Tibial nerve (tissue), 4 donors: ENCODE measurements at places on chromosomes 2 and 18. TPM values are rescaled to one million over a fixed set of nuclear protein-coding genes. Genes with fewer than 3 reads are reported as not detected.

Gene C2orf66
- total RNA-seq, result not detected

Gene MC5R
- not detected for total RNA-seq

Gene C2orf74
- 22.4 TPM for total RNA-seq

- H3K27me3 ChIP-seq, result no peaks in the 10 kb centered on the region
- peak overlapping the region; percentile 21 for H3K27ac ChIP-seq
- H3K36me3 ChIP-seq, result no peaks in the 10 kb centered on the region
- peaks cover 6% of the 10 kb centered on the region for H3K4me1 ChIP-seq
- DNase-seq, result peak; percentile 78
- peak overlapping the region; percentile 45 for H3K4me3 ChIP-seq
Observed at GRCh38 chr18:3771121-3771971, 321.4 kb downstream of the TGIF1 start.

Gene KIF1A
- total RNA-seq, result 82.2 TPM

GRCh38 chr2:114569166-114569565 lies 126.7 kb downstream of the DPP10 start:
- H3K36me3 ChIP-seq, result no peaks in the 10 kb centered on the region
- no peaks in the 10 kb centered on the region for H3K4me1 ChIP-seq
- no peak for DNase-seq
- H3K4me3 ChIP-seq, result no peak overlapping the region
- H3K27me3 ChIP-seq, result no peaks in the 10 kb centered on the region
- no peak overlapping the region for H3K27ac ChIP-seq

Gene FOXI3
- not detected for total RNA-seq

- no peaks in the 10 kb centered on the region for H3K27me3 ChIP-seq
- H3K4me3 ChIP-seq, result no peak overlapping the region
- no peak overlapping the region for H3K27ac ChIP-seq
- no peaks in the 10 kb centered on the region for H3K36me3 ChIP-seq
- DNase-seq, result no peak
Observed at GRCh38 chr2:177646791-177647190, 254.2 kb downstream of the AGPS start.

- DNase-seq, result no peak
- H3K4me3 ChIP-seq, result no peak overlapping the region
- H3K27me3 ChIP-seq, result no peaks in the 10 kb centered on the region
- H3K4me1 ChIP-seq, result no peaks in the 10 kb centered on the region
- H3K36me3 ChIP-seq, result no peaks in the 10 kb centered on the region
Observed at GRCh38 chr2:40403233-40403836, 48.6 kb downstream of the SLC8A1 start.

Gene SCN3A
- 2.2 TPM for total RNA-seq

- H3K27ac ChIP-seq, result no peak overlapping the region
- H3K36me3 ChIP-seq, result no peaks in the 10 kb centered on the region
- DNase-seq, result no peak
- no peaks in the 10 kb centered on the region for H3K27me3 ChIP-seq
- H3K4me3 ChIP-seq, result no peak overlapping the region
Observed at GRCh38 chr2:61792355-61792890, 61.4 kb downstream of the FAM161A start.

Gene CD302
- total RNA-seq, result 59.6 TPM

Gene ME2
- total RNA-seq, result 42.1 TPM

GRCh38 chr2:241945311-241945710 lies 75.8 kb downstream of the RTP5 start:
- no peaks in the 10 kb centered on the region for H3K36me3 ChIP-seq
- H3K4me1 ChIP-seq, result no peaks in the 10 kb centered on the region
- DNase-seq, result no peak

- no peaks in the 10 kb centered on the region for H3K4me1 ChIP-seq
- H3K27me3 ChIP-seq, result no peaks in the 10 kb centered on the region
- H3K36me3 ChIP-seq, result no peaks in the 10 kb centered on the region
- H3K4me3 ChIP-seq, result no peak overlapping the region
- no peak for DNase-seq
Observed at GRCh38 chr2:109512076-109512475, 101.7 kb downstream of the SEPTIN10 start.

DNA sequence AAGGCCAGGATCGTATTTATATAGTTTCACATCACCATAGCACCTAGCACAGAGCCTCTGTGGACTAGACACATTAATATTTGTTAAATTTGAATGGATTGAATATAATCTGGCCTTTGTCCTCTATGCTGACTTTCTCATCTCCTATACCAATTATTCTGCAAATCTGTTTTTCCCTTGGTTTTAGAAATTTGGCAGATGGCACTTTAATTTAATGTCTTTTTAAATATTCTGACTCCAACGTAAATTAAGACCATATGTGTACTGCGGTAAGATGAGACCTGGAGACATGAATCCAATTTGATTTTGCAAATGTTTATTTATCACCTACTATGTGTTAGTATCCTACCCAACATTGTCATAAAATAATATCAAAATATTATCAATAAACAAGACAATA lies 1281.9 kb upstream of the PIK3C3 start:
- no peak overlapping the region for H3K27ac ChIP-seq
- H3K36me3 ChIP-seq, result no peaks in the 10 kb centered on the region
- no peak overlapping the region for H3K4me3 ChIP-seq
- no peaks in the 10 kb centered on the region for H3K27me3 ChIP-seq
- H3K4me1 ChIP-seq, result no peaks in the 10 kb centered on the region
- DNase-seq, result no peak

DNA sequence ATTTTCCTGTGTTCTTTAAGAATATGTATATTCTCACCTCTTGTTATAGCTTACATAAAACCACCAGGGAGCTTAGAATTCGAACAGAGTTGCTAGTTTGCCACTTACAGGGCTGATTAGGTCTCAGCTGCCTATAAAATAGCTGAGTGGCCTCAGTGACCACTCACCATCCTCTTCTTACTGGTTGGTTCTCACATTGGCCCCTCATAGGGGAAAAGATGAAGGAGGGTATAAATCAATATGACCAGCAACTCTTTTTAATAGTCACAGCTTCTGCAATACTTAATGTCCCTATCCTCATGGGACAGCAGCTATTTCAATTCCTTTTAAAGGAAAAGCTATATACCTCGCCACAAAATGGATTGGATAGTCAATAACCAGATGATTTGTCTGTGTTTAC lies 199.4 kb upstream of the CDH20 start:
- DNase-seq, result no peak
- no peaks in the 10 kb centered on the region for H3K27me3 ChIP-seq
- H3K4me3 ChIP-seq, result no peak overlapping the region
- no peak overlapping the region for H3K27ac ChIP-seq

DNA sequence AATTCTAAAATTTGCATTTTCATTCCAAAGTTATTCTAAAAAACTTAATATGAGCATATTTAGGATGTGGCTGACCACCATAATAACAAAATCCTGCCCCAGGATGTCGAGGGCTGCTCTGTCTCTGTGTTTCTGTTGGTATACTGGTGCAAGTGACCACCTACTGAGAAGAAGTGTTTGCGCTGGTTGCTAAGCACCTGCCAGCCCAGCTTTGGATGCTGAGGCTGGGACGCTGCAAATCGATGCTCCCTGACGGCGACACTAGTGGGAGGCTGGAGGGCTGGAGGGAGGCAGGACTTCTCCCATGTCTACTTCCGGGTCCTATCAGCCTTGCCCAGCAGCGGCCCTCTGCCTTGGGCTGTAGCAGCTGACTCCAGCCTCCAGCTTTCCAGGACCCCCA lies 45.0 kb downstream of the LAMA1 start:
- no peaks in the 10 kb centered on the region for H3K27me3 ChIP-seq
- H3K4me1 ChIP-seq, result peaks cover 5% of the 10 kb centered on the region
- no peak overlapping the region for H3K4me3 ChIP-seq

- H3K4me3 ChIP-seq, result no peak overlapping the region
- H3K27me3 ChIP-seq, result no peaks in the 10 kb centered on the region
- no peak overlapping the region for H3K27ac ChIP-seq
- no peaks in the 10 kb centered on the region for H3K4me1 ChIP-seq
Observed at GRCh38 chr2:8382485-8382884, 299.4 kb upstream of the ID2 start.

GRCh38 chr2:60530660-60531281 lies 22.7 kb downstream of the BCL11A start:
- H3K4me1 ChIP-seq, result no peaks in the 10 kb centered on the region
- no peaks in the 10 kb centered on the region for H3K27me3 ChIP-seq
- no peaks in the 10 kb centered on the region for H3K36me3 ChIP-seq
- peak; percentile 36 for DNase-seq
- no peak overlapping the region for H3K27ac ChIP-seq

DNA sequence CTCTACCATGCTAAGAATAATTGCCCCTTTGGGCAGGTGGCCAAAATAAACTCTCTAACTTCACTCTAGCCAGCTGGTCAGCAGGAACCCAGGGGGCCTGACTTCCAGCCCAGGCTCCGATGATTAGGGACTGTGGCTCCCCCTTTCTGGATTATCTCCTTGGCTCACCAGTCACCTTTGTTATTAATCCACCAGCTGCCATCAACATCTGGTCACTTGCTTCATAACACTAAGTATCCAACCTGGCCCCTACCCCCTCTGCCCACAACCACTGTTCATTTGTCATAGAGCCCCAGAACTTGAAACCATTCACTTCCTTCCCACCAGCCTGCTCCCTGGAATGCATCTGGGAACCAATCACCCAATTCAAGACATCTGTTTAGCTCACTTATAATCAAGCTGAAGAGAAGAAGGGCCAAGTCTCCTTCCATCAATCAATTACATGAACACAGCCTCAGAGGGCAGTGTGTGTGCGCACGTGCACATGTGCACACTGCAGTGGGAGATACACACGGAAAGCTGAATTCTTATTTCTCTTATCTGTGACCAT lies 215.1 kb downstream of the ALK start:
- no peaks in the 10 kb centered on the region for H3K27me3 ChIP-seq
- no peak overlapping the region for H3K27ac ChIP-seq
- H3K36me3 ChIP-seq, result no peaks in the 10 kb centered on the region
- no peak for DNase-seq

DNA sequence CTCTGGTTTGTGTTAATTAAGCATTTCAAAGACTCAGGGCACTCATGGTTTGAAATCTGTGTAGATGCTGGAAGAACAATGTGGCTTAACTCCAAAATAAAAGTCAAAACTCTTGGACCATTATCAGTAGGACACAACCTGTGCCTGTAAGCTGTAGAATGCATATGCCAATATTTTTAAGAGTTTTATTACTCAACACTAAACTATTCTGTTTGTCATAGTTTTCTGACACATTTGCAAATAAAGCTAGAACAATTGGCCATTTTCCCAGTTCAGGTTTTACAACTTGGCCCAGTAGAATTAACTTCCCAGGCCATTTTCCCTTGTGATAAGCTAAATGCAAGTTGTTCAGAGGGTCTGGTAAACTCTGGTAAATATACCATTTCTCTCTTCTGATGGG lies 713.1 kb downstream of the CBLN2 start:
- DNase-seq, result no peak
- H3K27ac ChIP-seq, result no peak overlapping the region
- H3K4me3 ChIP-seq, result no peak overlapping the region
- H3K4me1 ChIP-seq, result no peaks in the 10 kb centered on the region
- no peaks in the 10 kb centered on the region for H3K27me3 ChIP-seq

DNA sequence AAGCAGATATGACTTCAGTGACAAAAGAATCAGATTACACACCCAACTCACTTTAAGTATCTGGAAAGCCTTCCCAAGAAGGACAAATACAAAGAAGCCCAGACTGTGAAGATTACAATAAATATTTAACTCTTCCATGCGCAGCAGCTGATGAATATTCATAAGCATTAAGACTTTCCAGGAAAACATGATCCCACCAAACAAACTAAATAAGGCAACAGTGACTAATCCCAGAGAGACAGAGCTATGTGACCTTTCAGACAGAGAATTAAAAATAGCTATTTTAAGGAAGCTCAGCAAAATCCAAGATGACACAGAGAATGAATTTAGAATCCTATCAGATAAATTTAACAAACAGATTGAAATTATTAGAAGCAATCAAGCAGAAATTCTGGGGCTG lies 108.2 kb upstream of the UBE2E3 start:
- no peaks in the 10 kb centered on the region for H3K27me3 ChIP-seq
- no peak overlapping the region for H3K4me3 ChIP-seq
- no peak overlapping the region for H3K27ac ChIP-seq
- DNase-seq, result no peak

GRCh38 chr18:79733986-79734770 lies 54.6 kb downstream of the CTDP1 start:
- no peaks in the 10 kb centered on the region for H3K4me1 ChIP-seq
- no peak overlapping the region for H3K27ac ChIP-seq
- no peak for DNase-seq
- peaks cover 21% of the 10 kb centered on the region for H3K36me3 ChIP-seq

GRCh38 chr2:96792772-96793749 lies 23.0 kb upstream of the CNNM3 start:
- DNase-seq, result no peak
- peaks cover 10% of the 10 kb centered on the region for H3K4me1 ChIP-seq
- no peaks in the 10 kb centered on the region for H3K36me3 ChIP-seq
- no peak overlapping the region for H3K27ac ChIP-seq
- H3K27me3 ChIP-seq, result no peaks in the 10 kb centered on the region

DNA sequence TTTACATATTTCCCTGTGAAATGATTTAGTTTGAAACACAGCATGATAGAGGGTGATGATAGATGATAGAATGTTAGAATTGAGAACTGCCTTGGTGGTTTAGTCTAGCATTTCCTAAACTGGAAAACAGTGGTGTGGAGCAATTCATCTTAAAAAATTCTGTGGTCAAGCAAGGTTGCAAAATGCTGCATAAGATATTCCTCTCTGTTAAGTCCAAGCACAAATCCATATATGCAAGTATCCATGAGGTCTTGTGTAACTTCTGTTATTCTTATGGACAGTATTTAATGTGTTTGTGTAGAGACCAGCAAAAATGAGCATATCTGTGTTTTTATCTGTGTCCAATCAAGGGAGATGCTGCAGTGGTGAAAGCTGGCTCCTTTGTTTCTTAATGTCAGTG lies 30.0 kb downstream of the CPS1 start:
- no peak for DNase-seq
- H3K27me3 ChIP-seq, result no peaks in the 10 kb centered on the region
- H3K4me1 ChIP-seq, result no peaks in the 10 kb centered on the region
- no peak overlapping the region for H3K27ac ChIP-seq
- H3K36me3 ChIP-seq, result no peaks in the 10 kb centered on the region

Gene DYNAP
- total RNA-seq, result not detected

DNA sequence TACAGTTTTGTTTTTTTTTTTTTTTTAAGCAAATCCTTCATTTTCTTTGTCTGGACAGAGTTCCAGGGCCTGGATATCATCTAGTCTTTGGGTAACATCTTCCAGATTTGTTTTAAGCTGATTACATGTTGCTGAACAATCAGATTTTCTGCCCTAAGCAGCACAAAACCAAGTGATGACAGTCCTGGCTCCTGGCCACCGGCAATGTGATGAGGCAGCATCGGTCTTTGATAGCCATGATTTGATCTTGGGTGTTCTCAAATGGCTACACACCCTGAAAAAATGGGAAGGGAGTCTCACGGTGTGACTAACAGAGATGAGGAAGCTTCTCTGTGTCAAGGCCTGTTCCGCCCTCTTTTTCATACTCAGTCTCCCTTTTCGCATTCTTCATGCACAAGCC lies 708.6 kb upstream of the ZEB2 start:
- no peak overlapping the region for H3K27ac ChIP-seq
- H3K4me1 ChIP-seq, result no peaks in the 10 kb centered on the region
- H3K27me3 ChIP-seq, result no peaks in the 10 kb centered on the region
- no peaks in the 10 kb centered on the region for H3K36me3 ChIP-seq
- H3K4me3 ChIP-seq, result no peak overlapping the region

Gene TIGD1
- 5.3 TPM for total RNA-seq
